ENCODE measurements at places on chromosomes 2 and 18. TPM values are rescaled to one million over a fixed set of nuclear protein-coding genes. Genes with fewer than 3 reads are reported as not detected.
A peak's percentile ranks its signal among the peaks of the same experiment; 100 is the strongest.

Gene PROC
- 0.04 TPM for total RNA-seq

Gene REG3G
- total RNA-seq: not detected

Gene TEKT4
- total RNA-seq: not detected

Gene FNDC4
- total RNA-seq: 11.0 TPM

DNA sequence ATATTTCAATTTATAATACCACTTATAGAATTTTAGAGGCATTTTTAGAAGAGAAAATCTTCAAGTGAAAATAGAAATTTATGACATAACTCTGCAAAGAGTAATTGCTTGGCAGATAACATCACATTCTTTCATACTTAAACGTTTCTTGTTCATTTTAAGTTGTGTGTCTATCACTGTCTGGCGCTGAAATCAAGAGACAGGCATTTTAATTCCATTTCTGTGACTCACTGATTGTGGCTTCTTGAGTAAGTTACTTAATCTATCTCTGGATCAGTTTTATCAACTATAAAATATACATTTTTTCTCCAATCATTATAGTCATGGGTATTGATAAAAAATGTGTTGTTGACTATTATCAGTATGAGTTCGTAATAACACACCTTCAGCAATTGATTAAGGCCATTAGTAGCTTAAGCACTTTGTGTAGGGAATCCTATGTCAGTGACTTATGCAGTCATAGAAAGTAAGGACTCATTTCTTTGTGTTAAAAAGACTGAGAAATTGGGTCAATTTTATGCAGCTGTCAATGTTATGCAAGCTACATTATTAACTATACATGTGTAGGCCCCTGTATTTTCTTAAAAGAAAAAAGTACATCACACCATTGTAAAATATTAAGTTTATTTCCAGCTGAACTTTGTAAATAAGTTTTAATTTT lies 497.3 kb downstream of the CCDC85A start:
- no peak overlapping the region for H3K4me3 ChIP-seq
- no peaks in the 10 kb centered on the region for H3K27me3 ChIP-seq
- peak; percentile 38 for DNase-seq
- no peaks in the 10 kb centered on the region for H3K4me1 ChIP-seq

DNA sequence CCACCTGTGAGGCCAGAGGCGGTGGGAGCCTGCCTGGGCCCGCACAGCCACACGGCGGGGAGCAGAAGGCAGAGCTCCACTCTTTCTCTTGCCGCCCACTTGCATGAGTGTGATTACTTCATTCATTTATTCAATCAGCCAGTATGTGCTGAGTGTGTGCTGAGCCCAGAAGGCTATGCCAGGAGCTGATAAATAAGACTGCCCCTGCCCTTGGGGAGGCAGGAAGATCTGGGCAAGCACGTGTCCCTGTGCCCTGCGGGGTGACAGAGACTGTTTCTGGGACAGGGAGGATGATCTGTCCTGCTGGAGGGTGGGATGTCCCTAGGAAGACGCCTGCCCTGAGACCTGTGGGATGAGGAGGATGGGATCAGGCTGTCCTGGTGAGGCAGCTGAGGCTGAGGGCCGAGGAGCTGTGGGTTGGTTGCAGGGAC lies 250.8 kb downstream of the DYSF start:
- H3K36me3 ChIP-seq: no peaks in the 10 kb centered on the region
- peaks cover 3% of the 10 kb centered on the region for H3K27me3 ChIP-seq
- no peak overlapping the region for H3K4me3 ChIP-seq
- H3K4me1 ChIP-seq: peaks cover 50% of the 10 kb centered on the region
- H3K27ac ChIP-seq: no peak overlapping the region

- no peak for DNase-seq
- peaks cover 2% of the 10 kb centered on the region for H3K27me3 ChIP-seq
Measured at GRCh38 chr2:11866358-11867335, 120.2 kb downstream of the LPIN1 start.

DNA sequence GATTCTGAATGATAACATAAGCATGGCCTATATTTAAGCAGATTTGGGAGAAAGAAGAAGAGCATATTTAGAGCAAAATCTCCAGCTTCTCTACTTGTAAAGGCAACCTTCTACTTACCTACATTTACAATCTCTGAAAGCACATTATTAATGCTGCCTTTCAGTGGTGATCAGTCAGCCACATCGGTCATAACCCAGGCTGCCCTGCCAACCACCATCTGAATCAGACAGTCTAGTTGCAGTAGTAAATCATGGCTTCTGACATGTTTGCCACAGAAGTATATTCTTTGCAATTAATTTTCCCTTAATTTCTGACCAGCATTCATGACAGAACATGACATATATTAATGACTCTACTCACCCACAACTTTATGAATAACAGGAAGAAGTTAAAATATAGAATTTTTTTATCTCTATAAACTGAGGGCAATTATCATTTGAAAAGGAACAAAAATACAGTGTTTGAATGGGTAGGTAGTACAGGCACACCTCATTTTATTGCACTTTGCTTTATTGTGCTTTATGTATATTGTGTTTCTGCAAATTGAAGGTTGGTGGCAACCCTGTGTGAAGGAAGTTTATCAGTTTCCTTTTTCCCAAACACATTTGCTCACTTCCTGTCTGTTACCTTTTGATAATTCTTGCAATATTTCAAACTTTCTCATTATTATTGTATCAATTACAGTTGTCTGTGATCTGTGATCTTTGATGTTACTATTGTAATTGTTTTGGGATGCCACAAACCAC lies 531.6 kb upstream of the CHAC2 start:
- no peaks in the 10 kb centered on the region for H3K4me1 ChIP-seq
- no peak for DNase-seq
- no peaks in the 10 kb centered on the region for H3K36me3 ChIP-seq
- no peak overlapping the region for H3K27ac ChIP-seq

GRCh38 chr18:23141104-23141999 lies 6.1 kb downstream of the CABLES1 start:
- no peaks in the 10 kb centered on the region for H3K36me3 ChIP-seq
- DNase-seq: peak; percentile 46
- peak overlapping the region; percentile 74 for H3K27ac ChIP-seq
- H3K4me3 ChIP-seq: no peak overlapping the region
- peaks cover 67% of the 10 kb centered on the region for H3K4me1 ChIP-seq
- H3K27me3 ChIP-seq: peaks cover 10% of the 10 kb centered on the region

- H3K36me3 ChIP-seq: no peaks in the 10 kb centered on the region
- H3K27me3 ChIP-seq: no peaks in the 10 kb centered on the region
- H3K27ac ChIP-seq: no peak overlapping the region
- H3K4me1 ChIP-seq: no peaks in the 10 kb centered on the region
- H3K4me3 ChIP-seq: no peak overlapping the region
- DNase-seq: no peak
Measured at GRCh38 chr2:57296795-57297517, 749.6 kb upstream of the VRK2 start.

Data from muscle of leg (tissue), 16 donors.